Bronchial smooth muscle cell (primary cell): ENCODE measurements at places on chromosomes 12 and 14. TPM values are rescaled to one million over a fixed set of nuclear protein-coding genes. Genes with fewer than 3 reads are reported as not detected.

The CBLN3 gene
- 3.5 and 4.8 TPM in 2 replicates for total RNA-seq

The AQP2 gene
- not detected in 2 replicates for total RNA-seq

The OAS2 gene
- 0.69 and 2.0 TPM in 2 replicates for total RNA-seq

The NRIP2 gene
- under 0.01 TPM in 1 of 2 replicates, not detected in the other for total RNA-seq

The FSCB gene
- under 0.01 TPM in 1 of 2 replicates, not detected in the other for total RNA-seq

The DBX2 gene
- 0.09 TPM in 1 of 2 replicates, not detected in the other for total RNA-seq

The GUCY2C gene
- under 0.01 TPM in 1 of 2 replicates, not detected in the other for total RNA-seq

The LTB4R gene
- total RNA-seq, result 0.94 and 1.1 TPM in 2 replicates
